Muscle of arm (tissue), 14 donors: ENCODE measurements at places on chromosomes 12 and 14.

DNA sequence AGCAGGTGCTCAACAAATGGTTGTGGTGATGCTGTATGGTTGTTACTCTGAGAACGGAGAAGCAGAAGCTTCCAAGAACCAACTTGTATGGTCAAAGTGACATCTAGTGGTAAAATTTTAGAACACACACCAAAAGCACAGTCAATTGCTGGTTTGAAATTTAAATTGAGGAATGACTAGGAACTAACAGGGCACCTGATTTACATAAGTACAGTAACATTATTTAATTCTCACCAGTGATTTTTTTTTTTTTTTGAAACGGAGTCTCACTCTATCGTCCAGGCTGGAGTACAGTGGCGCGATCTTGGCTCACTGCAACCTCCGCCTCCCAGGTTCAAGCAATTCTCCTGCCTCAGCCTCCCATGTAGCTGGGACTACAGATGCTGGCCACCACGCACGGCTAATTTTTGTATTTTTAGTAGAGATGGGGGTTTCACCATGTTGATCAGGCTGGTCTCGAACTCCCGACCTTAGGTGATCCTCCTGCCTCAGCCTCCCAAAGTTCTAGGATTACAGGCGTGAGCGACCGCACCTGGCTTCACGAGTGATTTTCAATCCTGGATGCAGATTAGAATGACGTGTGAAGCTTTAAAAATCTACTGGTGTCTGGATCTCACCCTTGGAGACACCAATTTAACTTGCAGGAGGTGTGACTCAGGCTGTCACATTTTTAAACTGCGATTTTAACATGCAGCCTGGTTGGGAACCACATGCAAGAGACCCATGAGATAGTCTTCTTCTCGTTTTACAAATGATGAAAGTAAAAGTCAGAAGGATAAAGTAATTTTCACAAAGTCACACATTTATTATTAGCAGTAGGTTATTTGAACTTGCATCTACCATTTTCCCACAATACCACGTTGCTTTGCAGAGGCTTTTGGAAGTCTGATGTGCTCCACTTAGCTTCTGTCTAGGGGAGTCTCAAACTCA is 14.1 kb upstream of the NUMB start:
- DNase-seq: peak; percentile 64

GRCh38 chr14:21096438-21096837 is 2.0 kb downstream of the ZNF219 start:
- DNase-seq: no peak

GRCh38 chr14:65906344-65906743 is 493.8 kb downstream of the FUT8 start:
- DNase-seq: no peak

GRCh38 chr14:56156096-56156495 is 37.9 kb downstream of the PELI2 start:
- peak; percentile 13 for DNase-seq

GRCh38 chr14:58131386-58131785 is 20.6 kb downstream of the ARMH4 start:
- no peak for DNase-seq

DNA sequence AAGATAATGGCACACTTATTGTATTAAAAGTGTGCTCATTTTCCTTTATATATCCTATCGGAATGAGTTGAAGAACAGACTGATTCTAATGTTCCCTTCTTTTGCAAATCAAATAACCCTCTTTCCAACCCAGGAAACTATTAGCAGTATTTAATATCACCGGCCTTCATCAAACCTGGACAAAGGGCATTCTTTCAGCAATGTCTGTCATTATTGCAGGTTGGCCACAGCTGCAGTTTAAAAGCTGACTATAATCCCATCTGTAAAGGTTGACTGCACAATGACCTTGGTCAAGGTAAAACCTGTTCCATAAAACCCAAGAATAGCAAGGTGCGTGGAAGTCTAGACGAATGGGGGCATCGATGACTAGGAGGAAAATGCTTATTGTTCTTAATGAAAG is 472.3 kb upstream of the SOX5 start:
- DNase-seq: no peak

DNA sequence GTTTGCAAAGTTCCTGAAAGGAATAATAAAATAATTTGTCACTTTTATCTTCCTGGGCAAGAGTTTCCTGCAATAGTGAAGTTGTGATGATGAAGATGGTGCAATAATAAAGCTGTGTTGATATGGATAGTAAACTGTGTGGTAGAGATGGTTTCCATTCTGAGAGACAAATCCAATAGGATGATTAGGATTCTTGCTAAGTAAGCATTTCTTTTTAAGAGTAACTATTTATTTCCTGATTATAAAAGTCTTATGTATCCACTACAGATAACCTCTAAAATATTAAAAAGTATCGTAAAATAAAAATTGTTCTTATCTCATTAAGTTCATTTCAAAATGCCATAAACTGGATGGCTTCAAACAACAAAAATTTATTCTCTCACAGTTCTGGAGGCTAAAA is 28.7 kb downstream of the TSPAN11 start:
- DNase-seq: no peak

- no peak for DNase-seq
These were observed 108.6 kb downstream of the KTN1 start for GRCh38 chr14:55688566-55688965.

- no peak for DNase-seq
These were observed 4.2 kb downstream of the LPAR5 start for GRCh38 chr12:6631549-6631961.

GRCh38 chr12:94749890-94750289 is 99.5 kb upstream of the TMCC3 start:
- DNase-seq: no peak

- DNase-seq: no peak
These were observed 93.9 kb downstream of the DYRK2 start for GRCh38 chr12:67742461-67742860.

DNA sequence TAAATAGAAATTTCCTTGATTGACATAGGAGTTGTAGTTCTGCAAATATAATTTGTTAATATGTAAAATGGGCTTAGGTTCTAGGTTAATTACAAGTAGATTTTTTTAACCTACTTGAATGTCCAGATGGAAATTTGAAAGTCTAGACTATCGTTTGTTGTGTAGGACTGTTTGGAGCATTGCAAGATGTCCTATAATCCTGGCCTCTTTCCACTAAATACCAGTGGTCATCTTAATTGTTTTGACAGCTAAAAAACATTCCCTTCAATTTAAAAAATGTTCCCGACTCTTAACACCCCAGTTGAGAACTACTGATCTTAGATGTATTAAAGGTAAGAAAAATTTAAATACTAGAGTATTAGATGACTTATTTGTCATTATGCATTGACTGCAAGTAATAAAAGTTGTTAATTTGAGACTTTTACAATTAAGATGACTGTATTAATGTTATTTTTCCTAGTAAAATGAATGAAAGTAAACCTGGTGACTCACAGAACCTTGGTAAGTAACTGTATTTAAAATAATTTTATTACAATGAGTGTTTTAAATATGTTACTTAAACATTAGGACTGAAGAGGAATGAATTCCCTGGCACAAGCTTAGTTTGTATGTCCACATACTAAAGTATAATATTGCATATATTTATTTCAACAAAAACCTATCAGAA is 21.8 kb downstream of the G2E3 start:
- no peak for DNase-seq

- no peak for DNase-seq
These were observed 15.5 kb downstream of the FZD10 start for GRCh38 chr12:130177635-130178242.

- DNase-seq: no peak
These were observed 733 bp downstream of the TTC7B start for GRCh38 chr14:90815572-90815821.

DNA sequence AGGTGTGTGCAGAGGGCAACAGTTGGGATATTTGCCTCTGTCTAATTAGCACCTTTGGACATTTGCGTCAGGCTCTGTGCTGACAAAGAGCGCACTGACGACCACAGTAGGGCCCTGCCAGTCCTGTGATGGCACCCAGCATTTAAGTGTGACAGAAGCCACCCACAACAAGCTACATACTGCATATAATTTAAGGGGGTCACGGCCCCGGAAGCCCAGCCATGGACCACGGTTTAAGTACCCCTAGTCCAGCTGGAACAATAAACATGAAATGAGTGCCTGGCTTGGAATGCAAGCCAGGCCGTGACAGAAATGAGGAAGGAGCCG is 16.8 kb upstream of the DYNC1H1 start:
- no peak for DNase-seq

- DNase-seq: no peak
These were observed 87.0 kb downstream of the PTPRB start for GRCh38 chr12:70550180-70550577.

- no peak for DNase-seq
These were observed 1.3 kb upstream of the LTBP2 start for GRCh38 chr14:74613211-74613914.

DNA sequence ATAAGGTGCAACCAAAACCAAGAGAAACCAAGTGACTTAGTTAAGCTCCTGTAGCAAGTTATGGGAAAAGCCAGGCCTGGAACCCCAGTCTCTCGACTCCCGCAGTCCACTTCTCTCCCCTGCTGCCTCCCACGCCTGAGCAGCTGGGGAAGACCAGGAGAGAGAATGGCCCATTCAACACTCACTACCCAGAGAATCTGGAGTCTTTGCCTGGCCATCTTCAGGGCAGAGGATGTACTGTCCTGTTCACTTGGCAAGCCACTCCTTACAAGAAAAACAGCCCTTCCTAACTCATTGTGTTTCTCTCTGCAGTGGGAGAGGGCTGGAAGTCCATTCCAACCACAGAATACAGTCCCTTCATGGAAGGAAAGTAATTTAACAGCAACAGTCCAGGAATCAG is 1.8 kb downstream of the PITPNM2 start:
- DNase-seq: no peak

DNA sequence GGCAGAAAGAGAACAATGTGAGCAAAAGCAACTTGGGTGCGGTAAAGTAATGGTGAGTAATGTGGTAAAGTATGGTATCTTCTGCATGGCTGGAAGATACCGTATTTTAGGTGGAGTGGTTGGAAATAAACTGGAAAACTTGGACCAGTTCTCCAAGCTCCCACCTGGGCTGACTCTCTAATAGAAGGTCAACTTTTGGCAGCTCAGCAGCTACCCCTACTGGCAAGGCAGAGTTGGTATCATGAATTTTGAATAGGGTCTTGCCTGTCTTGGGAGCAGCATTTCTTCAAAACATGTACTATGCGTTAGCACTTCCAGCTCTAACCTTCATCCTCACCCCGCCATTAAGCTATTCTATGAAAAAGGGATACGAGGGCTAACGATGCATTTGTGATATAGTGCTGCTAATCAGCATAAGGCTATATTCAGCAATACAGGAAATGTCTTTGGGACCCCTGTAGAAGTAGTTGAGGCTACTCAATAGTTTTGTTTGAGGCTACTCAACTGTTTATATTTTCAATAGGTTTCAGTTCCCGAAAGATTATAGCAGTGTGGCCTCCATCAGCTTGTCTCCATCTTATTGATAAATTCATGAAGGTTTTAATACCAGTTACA is 276.3 kb upstream of the FAR2 start:
- no peak for DNase-seq

GRCh38 chr14:99209409-99209808 is 62.6 kb downstream of the BCL11B start:
- no peak for DNase-seq

- no peak for DNase-seq
These were observed 452 bp downstream of the NGDN start for GRCh38 chr14:23469906-23470403.

DNA sequence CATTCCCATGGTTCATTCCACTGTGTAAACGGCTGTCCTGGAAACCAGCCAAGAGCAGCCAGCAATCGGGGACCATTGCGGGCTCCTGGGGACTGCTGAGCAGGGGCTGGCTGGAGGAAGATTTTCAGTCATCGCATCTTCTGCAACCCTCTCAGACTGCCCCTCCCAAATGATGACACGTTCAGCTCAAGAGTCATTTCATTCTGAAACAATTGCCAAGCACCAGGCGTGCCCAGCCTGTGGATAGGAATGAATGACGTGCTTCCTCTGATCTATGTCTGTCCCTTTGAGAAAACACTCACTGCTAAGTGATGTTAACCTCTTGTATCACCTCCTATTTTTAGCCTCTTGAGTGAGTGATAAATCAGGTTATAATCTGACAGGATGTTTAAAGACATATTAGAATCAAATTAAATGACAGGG is 62.0 kb downstream of the NDUFA12 start:
- peak; percentile 15 for DNase-seq
